Activated CD4-positive, alpha-beta memory T cell treated with anti-CD3 and anti-CD28 coated beads, Interleukin-2, amount 10 ng/mL, durations not matched to agents 7 days and 5 days (primary cell): ENCODE measurements at places on chromosomes 4 and X. TPM values are rescaled to one million over a fixed set of nuclear protein-coding genes. Genes with fewer than 3 reads are reported as not detected.

DNA sequence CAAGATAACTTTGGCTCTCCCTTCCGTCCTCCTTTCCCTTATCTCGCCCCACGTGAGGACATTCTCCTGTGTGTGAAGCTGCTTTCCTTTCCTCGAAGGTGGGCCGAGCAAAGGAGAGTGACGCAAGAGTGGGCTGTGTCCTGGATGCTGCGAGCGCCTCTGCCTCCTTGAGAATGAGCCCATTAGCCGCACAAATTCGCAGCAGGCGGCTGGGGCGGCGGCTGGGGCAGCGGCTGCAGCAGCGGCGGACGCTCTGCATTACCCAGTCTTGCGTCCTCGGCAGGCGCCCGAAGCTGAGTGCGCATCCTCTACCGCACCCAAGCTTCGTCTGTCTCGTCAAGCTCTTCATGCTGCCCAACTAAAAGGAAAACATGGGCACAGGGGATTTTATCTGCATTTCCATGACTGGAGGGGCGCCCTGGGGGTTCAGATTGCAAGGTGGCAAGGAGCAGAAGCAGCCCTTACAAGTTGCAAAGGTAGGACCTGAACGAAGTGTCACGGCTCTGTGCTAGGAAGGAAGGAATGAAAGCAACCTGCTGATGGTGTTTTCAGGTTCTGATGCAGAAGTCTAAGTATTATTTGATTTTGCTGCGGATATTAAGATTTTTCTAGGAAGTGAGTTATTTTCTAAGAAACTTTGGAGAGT lies at the start of gene SYNPO2:
Gene SYNPO2 (plus strand): TSS at position 189 of the 646 bp plus-strand sequence. CDS start 183 bp downstream, at position 372.
- H3K27ac ChIP-seq, result no peak within 1 kb of the TSS
- no peaks in the 10 kb centered on the region for H3K36me3 ChIP-seq
- peak within 1 kb of the TSS; percentile 69 for H3K4me3 ChIP-seq
- peaks cover 29% of the 10 kb centered on the region for H3K27me3 ChIP-seq

GRCh38 chr4:3879681-3880614 lies 113.8 kb downstream of the ADRA2C start:
- H3K4me1 ChIP-seq, result peaks cover 11% of the 10 kb centered on the region
- no peak overlapping the region for H3K27ac ChIP-seq
- H3K4me3 ChIP-seq, result no peak overlapping the region
- DNase-seq, result no peak
- peaks cover 8% of the 10 kb centered on the region for H3K36me3 ChIP-seq
- peaks cover 40% of the 10 kb centered on the region for H3K27me3 ChIP-seq

GRCh38 chr4:7967501-7968261 lies 28.0 kb upstream of the AFAP1 start:
- no peaks in the 10 kb centered on the region for H3K27me3 ChIP-seq
- H3K4me1 ChIP-seq, result peaks cover 82% of the 10 kb centered on the region
- no peak overlapping the region for H3K4me3 ChIP-seq

GRCh38 chr4:2793586-2794485 lies 951 bp downstream of the SH3BP2 start:
- H3K4me1 ChIP-seq, result peaks cover 49% of the 10 kb centered on the region
- no peaks in the 10 kb centered on the region for H3K27me3 ChIP-seq
- no peak for DNase-seq
- H3K4me3 ChIP-seq, result peak overlapping the region; percentile 81
- H3K27ac ChIP-seq, result peak overlapping the region; percentile 29

DNA sequence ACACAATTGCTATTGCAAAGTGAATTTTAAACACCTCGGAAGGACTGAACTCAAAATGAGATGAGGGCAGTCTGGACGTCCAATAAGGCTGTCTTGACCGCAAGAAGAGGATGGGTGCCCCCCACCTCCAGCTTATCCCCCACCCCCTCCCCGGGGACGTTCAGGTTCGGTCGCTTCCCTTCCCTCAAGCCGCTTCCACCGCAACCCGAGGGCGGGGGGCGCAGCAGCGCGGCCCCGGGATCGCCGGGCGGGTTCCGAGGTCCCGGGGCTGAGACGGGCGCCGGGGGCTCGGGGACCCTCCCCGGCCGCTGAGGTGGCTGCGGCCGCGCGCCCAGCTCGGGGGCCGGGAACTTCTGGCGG lies 480 bp downstream of the USP46 start:
- H3K4me1 ChIP-seq, result peaks cover 30% of the 10 kb centered on the region
- DNase-seq, result no peak
- no peak overlapping the region for H3K27ac ChIP-seq
- H3K27me3 ChIP-seq, result no peaks in the 10 kb centered on the region

- no peak overlapping the region for H3K4me3 ChIP-seq
- no peak for DNase-seq
- no peaks in the 10 kb centered on the region for H3K4me1 ChIP-seq
Measured at GRCh38 chr4:113555868-113556267, 205.7 kb downstream of the CAMK2D start.

DNA sequence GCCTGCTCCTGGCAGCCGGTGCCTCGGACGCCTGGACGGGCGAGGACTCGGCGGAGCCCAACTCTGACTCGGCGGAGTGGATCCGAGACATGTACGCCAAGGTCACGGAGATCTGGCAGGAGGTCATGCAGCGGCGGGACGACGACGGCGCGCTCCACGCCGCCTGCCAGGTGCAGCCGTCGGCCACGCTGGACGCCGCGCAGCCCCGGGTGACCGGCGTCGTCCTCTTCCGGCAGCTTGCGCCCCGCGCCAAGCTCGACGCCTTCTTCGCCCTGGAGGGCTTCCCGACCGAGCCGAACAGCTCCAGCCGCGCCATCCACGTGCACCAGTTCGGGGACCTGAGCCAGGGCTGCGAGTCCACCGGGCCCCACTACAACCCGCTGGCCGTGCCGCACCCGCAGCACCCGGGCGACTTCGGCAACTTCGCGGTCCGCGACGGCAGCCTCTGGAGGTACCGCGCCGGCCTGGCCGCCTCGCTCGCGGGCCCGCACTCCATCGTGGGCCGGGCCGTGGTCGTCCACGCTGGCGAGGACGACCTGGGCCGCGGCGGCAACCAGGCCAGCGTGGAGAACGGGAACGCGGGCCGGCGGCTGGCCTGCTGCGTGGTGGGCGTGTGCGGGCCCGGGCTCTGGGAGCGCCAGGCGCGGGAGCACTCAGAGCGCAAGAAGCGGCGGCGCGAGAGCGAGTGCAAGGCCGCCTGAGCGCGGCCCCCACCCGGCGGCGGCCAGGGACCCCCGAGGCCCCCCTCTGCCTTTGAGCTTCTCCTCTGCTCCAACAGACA lies 4.4 kb downstream of the SOD3 start:
- DNase-seq, result no peak
- H3K4me3 ChIP-seq, result no peak overlapping the region
- peaks cover 32% of the 10 kb centered on the region for H3K27me3 ChIP-seq

GRCh38 chr4:52343595-52343994 lies 292.5 kb downstream of the SPATA18 start:
- no peak for DNase-seq
- H3K27me3 ChIP-seq, result no peaks in the 10 kb centered on the region
- no peaks in the 10 kb centered on the region for H3K36me3 ChIP-seq
- H3K27ac ChIP-seq, result no peak overlapping the region
- no peaks in the 10 kb centered on the region for H3K4me1 ChIP-seq

The LNX1 gene
- total RNA-seq, result not detected

DNA sequence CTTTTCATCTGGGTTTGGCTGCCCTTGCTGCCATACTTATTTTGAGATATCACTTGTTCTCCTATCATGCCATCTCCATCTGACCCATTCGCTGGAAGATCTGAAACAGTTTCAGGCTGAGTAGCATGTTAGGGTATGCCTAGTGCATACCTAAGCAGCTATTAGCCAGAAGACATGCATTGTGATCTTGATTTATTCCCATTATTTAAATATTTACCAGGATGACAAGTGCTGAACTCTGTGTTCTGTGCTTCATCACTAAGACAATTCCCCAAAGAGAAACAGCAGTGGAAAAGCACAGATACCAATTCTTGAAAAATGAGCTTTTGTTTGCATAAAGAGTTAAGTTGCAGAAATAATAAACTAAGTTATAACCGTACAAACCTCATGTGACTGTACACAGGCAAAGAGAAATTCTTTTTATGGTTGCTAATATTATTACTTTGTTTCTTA lies 271.0 kb upstream of the ARSJ start:
- DNase-seq, result no peak
- H3K27me3 ChIP-seq, result no peaks in the 10 kb centered on the region
- H3K27ac ChIP-seq, result no peak overlapping the region
- H3K4me1 ChIP-seq, result no peaks in the 10 kb centered on the region
- H3K4me3 ChIP-seq, result no peak overlapping the region
- H3K36me3 ChIP-seq, result no peaks in the 10 kb centered on the region

The RNF128 gene
- total RNA-seq, result not detected

The PPP2R2C gene
- total RNA-seq, result not detected

The MAP7D2 gene
- total RNA-seq, result 0.50 TPM

DNA sequence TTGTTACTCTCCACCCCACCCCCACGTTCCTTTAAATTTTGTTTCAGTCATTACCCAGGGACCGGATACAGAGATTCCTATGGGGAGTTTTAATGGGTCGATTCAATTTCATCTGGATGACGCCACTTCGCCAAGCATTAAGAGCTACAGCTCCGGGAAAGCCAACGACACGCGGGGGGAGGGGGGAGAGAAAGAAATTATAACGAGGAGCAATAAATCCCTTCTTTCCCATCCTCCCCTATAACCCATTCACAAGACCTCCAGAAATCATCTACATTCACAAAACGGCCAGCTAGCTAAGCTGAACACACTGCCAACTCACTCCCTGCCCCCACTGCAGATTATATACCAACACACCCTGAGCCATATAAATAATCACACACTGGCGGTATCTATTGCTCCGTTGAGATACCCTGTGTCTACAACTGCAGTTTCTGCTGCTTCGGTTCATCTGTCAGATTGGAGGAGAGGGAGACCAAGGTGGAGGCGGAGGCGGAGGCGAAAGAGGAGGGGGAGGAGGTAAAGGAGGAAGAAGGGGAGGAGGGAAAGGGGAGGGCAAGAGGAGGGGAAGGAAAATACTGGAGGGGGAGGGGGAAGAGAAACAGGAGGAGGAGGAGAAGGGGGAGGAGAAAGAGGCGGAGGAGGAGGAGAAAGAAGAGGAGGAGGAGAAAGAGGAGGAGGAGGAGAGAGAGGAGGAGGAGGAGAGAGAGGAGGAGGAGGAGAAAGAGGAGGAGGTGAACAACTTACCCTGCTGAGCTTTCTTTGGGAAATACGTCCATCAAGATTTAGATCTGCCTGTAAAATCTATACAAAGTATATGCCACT lies 113.9 kb upstream of the VAMP7 start:
- no peak overlapping the region for H3K27ac ChIP-seq
- no peaks in the 10 kb centered on the region for H3K27me3 ChIP-seq
- peak overlapping the region; percentile 74 for H3K4me3 ChIP-seq
- peaks cover 11% of the 10 kb centered on the region for H3K4me1 ChIP-seq
- no peaks in the 10 kb centered on the region for H3K36me3 ChIP-seq
- DNase-seq, result peak; percentile 50

The TLR10 gene
- 0.40 TPM for total RNA-seq

DNA sequence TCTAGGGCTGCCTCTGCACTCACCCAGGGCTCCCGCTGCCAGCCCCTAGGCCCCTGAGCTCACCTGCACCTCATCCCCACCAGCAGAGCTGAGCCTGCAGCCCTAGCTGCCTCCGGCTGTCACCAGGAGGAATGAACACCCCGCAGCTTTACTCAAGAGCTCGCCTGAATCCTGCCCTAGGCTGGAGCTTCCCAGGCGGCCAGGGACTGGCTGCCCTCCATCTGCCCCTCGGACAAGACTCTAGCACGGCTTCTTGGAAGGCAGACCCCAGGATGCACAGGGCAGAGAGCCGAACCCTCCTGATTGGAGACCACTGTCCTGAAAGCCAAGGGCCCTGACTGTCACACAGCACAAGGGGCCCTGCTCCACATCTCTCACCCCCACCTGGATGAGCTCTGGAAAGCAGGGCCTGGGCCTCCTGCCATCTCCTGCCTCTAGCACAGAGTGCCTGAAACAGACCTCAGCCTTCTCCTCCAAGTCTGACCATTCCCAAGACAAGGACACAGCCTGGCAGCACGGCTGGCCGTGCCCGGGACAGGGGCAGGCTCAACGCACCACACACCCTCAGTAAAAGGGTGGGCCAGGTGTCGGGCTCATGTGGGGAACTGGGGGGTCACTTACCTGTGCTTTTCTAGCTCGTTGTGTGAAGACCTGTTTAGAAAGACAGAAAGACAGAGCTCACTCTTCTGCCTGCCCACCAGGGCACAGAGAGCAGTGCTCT lies 4.4 kb downstream of the MXD4 start:
- no peaks in the 10 kb centered on the region for H3K36me3 ChIP-seq
- H3K4me3 ChIP-seq, result no peak overlapping the region
- no peak overlapping the region for H3K27ac ChIP-seq

The F11 gene
- total RNA-seq, result not detected

DNA sequence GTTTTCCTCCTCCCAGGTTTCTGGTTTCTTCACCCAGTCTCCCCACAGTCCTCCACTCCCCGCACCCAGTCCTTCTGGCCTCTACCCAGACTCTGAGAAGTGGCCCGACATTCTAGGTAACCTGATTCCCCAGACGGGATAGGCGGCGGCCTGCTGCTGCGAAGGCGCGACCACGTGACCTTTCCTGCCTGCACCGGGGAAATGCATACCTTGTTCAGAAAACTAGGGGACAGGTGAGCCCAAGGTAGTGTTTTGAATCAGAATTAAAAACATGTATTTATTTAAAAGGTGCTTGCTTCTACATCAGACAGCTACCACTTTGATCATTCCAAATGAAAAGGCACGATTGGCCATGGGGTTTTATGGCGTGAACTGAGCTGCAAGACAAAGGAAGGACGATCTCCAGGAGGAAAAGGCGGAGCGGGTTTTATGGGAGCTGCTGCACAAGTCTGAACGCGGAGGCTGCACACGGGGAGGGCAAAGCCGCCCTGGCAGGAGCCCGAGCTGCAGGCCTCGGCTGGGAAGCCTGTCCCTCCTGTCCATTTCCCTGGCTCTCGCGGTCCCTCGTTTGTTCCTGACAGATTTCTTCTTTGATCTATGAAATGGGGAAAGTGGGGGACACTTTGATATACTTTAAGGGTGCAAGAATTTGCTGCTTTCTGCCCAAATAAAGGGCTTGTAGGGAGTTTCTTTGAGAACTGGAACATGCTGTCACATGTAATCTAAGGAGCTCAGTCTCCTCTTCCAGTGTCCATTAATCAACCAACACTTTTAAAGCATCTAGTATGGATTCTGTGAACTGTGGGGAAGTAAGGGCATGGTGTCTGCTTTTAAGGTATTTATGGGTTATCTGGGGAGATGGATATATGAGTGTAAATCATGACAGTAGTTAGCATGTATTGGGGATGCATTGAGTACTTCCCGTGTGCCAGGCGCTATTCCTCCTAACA lies 150.9 kb downstream of the SPRY1 start:
- H3K36me3 ChIP-seq, result peaks cover 2% of the 10 kb centered on the region
- no peak overlapping the region for H3K27ac ChIP-seq
- H3K4me3 ChIP-seq, result no peak overlapping the region
- H3K4me1 ChIP-seq, result no peaks in the 10 kb centered on the region
